ENCODE measurements at places on chromosomes 5 and 9.

- no peak for DNase-seq
Measured at GRCh38 chr5:33033516-33033915, 322.4 kb downstream of the NPR3 start.

- no peak for DNase-seq
Measured at GRCh38 chr5:22306011-22306410, 547.1 kb downstream of the CDH12 start.

- no peak for DNase-seq
Measured at GRCh38 chr9:79768194-79768593, 196.4 kb downstream of the TLE4 start.

DNA sequence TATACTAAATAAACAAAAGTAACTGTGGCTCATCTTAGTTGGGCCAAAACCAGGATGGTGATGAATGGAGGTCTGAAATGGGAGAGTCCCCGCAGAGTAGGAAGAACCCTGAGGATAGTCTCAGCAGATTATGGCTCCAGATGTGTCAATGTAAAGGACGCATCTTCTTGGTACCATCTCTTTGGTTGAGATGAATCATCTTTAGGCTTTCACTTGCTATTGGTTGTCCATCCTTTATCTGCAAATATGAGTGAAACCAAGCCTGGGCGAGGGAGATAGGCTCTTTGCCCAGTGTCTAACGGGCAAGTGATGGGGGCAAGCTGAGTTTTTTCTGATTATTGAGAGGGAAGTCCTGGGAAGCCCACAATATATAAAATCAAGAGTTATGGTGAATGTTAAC lies 19.4 kb upstream of the LCP2 start:
- DNase-seq, result no peak

- no peak for DNase-seq
Measured at GRCh38 chr5:160363211-160363610, 7.2 kb downstream of the C1QTNF2 start.

DNA sequence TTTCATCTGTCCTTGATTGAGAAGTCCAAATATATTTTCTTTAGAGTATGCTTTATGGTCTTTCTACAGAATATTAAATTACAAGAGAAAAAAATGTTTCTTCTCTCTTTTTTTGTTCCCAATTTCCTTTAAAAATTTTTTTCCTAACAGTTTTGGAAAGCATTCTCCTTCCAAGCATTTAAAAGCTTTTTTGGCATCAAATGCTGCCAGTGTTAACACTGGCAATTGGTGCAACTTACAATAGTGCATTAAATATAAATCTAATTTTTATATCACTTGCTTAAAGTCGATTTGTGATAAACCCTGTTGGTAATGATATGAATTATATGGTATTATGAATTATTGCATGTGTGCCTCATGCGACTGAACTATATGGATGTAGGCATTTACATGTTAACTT lies 165.9 kb upstream of the ELL2 start:
- DNase-seq, result no peak

GRCh38 chr9:134663084-134663483 lies 21.5 kb downstream of the COL5A1 start:
- DNase-seq, result no peak

DNA sequence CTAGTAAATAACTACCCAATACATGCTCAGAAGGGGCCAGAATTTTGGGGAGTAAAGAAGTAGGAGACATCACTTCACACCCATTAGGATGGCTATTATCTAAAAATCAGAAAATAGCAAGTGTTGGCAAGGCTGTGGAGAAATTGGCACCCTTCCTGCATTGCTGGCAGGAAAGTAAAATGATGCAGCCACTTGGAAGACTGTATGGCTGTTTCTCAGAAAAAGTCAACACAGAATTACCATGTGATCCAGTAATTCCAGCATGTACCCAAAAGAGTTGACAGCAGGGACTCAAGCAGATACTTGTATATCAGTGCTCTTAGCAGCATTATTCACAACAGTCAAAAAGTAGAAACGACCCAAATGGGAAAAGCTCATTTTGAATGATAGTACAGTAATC lies 107.6 kb downstream of the APBA1 start:
- DNase-seq, result no peak

- DNase-seq, result no peak
Measured at GRCh38 chr5:112711436-112711835, 26.2 kb upstream of the APC start.

GRCh38 chr5:90696153-90696552 lies 137.6 kb downstream of the ADGRV1 start:
- no peak for DNase-seq

- no peak for DNase-seq
Measured at GRCh38 chr5:179212870-179213269, 132.4 kb downstream of the ADAMTS2 start.

DNA sequence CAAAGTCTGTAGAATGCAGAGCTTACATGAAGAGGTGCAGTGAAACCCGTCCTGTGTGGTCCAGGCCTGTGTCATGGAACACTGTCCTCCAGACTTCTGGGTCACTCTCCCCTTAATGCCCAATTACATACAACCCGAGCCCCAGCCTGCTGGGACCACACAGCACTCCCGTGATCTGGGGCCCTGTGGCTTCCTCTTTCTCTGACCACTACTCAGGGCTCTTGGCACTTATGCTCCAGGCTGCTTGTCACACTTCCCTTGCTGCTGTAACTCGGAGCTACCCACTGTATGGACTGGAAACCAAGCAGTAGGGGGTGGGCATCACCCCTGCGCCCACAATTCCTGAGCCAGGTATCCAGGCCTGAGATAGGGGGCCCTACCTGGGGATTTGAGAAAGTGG lies 10.3 kb upstream of the IL3 start:
- DNase-seq, result no peak

DNA sequence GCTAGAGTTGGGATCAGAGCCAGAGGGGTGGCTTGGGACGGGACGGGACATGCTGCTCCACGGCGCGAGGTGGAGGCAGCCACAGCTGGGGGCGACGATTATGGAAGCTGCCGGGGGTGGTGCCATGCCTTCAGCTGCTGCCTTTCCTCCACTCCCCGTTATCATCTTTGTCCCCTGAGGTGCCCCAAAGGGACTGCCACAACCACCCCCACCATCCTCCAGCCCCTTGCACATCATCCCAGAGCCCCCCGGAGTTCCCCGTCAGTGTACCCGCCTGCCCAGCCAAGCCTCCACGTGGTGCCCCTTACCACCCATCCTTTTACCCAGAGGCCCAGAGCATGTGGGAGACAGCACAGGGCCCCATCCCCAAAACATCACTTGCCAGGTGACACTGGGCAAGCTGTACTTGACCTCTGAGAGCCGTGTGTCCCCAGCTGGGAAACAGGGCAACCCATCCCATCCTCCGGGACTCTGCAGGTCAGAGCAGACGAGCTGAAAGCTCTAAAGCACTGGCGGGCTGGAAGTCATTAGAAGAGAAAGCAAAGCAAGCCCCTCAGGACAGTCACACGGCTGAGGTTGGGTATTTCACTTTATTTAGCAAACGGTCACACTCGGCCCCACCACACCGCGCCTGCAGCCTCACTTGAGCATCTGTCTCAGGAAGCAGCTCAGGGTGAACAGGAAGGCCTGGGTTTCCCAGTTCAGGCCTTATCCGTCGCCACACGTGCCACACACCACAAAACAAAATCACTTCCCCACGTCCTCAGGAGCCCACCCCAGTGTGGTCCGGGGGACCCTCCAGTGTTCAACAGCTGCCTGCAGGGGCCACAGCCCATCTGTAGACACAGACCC lies 19.5 kb upstream of the MXD3 start:
- DNase-seq, result no peak

GRCh38 chr9:17148324-17148723 lies 13.5 kb downstream of the CNTLN start:
- no peak for DNase-seq

DNA sequence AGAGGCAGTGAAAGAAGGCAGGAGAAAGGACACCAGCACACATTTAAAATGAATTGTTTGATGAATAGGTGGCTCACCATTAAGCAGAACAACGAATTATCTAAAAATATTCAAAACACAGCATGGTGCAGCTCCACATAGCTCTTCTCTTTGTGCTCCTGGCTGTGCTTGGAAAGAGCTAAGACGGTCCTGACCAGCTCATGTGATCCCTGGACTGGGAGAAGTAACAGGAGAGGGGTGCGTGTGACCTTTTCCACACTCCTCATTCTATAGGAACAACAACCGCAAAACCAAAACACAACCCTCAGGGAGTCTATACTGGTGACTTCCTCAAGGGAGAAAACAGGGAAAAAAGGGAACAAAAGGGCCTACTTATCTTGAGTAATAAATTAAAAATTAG lies 140.5 kb downstream of the DIRAS2 start:
- DNase-seq, result no peak

DNA sequence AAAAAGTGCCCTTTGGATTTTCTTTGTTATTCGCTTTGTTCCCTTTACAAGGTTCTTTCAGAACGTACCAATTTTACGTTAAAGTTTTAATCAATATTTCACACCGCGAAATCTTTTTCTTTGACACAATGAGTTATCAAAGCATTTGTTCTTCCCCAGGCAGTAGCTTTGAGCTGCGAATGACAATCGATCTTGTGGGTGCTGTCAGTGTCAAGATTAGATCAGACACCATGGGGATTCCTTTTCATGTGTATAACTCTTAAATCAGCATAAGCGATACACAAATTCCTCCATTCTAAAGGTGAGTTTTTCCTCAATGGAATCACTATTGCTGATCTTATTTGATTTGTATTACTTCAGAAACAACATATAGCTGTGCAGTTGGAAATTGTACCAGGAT lies 145.5 kb downstream of the ST8SIA4 start:
- no peak for DNase-seq

DNA sequence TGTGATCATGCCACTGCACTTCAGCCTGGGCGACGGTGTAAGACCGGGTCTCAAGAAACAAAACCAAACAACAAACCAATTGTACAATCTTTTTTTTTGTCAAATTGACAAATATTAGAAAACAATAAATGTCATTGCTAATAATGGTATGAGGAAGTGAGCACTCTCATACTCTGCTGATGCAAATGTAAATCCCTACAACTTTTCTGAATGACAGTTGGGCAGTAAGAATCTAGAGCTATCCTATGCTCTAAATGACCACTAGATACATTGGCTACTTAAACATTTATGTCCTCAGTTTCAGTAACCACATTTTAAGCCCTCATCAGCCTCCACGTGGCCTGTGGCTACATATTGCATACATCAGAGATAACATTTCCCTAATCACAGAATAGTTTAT lies 256.2 kb downstream of the FER start:
- no peak for DNase-seq

- DNase-seq, result no peak
Measured at GRCh38 chr5:176188506-176189193, 49.6 kb upstream of the SIMC1 start.

DNA sequence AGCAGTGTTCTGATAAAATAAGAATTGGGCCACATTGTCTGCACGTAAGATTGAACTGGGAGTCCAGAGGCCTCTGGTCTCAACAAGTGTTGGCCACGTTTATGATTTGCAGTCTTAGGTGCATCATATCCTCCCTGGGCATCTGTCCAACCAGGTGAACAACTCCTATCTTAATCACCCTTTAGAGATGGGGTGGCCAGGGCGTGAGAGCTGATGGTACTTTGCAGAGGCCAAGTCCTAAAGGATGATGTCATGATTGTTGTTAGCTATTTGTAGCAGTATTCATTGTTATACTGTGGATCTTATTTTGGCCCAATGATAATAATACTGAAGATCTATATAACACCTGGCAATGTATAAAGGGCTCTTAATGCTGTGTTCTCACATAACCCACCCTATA lies 73.2 kb upstream of the RARS1 start:
- DNase-seq, result no peak
